ENCODE measurements at places on chromosomes 1 and 21.

- no peak for DNase-seq
Observed at GRCh38 chr1:173117108-173117633, 66.4 kb upstream of the TNFSF18 start.

- DNase-seq = no peak
Observed at GRCh38 chr1:24516506-24516905, 13.9 kb downstream of the RCAN3 start.

- DNase-seq = no peak
Observed at GRCh38 chr1:230091473-230092231, 24.6 kb downstream of the GALNT2 start.

DNA sequence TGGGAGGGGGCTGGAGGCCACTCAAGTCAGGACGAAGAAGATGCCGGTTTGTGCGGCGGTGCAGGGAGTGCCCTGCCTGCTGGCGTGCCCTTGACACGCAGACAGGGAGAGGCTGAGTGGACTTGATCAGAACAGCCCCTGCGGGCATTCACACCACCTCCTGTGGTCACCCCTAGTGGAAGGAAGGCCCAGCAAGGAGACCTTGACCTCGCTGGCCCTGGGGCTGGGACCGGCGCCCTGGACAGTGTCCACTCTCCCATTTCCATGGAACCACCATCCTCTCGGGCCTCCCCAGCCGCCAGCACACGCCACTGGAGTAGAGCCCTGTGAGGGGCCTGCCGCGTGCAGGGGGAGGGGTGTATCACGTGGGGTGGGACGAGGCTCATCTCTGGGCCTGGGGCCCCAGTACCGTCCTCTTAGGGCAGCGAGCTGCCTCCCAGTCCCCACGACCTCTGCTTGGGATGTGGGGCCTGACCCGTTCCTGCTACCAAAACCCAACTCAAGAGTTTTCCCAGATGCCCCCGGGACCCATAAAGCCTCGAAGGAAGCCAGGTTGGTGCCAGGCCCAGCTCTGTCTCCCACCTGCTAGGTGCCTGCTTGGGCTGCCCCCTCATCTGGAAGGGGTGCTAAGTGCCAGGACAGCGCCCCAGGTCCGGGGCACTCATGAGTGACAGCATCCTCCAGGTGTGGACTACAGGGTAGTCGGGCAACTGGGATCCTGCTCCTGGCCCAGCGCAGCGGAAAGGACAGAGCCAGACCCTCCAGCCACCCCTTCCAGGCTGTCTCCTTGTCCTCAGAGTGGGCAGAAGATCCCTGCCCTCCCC, 62.8 kb downstream of the SLX9 start:
- DNase-seq = no peak

- no peak for DNase-seq
Observed at GRCh38 chr1:101379950-101380349, 143.1 kb downstream of the S1PR1 start.

DNA sequence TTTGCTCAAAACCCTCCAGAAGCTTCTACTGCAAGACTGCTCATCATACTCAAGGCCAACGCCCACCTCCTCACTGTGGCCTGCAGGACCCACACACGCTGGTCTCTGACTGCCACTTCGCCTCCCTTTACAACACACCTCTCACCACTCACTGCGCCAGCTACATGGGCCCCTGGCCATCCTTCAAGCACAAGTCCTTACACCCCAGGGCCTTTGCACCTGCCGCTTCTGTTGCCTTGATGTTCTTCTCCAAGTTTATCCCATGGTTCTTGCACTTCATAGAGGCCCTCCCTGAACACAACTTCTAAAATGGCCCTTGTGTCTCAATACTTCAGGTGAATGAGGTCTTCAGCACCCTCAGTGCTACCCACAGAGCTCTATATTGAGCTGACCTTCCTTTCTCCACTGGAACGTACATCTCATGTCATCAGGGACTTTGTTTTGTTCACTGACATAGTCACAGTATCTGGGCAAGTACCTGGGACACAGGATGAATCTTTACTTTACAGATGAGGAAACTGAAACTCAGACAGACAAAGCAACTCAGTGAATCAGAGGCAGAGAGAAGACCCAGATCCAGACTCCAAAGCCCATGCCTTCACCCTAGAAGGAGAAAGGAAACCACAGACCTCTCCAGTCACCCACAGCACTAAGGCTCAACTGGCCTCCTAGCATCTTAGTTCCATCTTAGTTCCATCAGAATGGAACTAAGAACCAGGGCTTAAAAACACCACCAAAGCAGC, 34.7 kb upstream of the CLSTN1 start:
- no peak for DNase-seq

DNA sequence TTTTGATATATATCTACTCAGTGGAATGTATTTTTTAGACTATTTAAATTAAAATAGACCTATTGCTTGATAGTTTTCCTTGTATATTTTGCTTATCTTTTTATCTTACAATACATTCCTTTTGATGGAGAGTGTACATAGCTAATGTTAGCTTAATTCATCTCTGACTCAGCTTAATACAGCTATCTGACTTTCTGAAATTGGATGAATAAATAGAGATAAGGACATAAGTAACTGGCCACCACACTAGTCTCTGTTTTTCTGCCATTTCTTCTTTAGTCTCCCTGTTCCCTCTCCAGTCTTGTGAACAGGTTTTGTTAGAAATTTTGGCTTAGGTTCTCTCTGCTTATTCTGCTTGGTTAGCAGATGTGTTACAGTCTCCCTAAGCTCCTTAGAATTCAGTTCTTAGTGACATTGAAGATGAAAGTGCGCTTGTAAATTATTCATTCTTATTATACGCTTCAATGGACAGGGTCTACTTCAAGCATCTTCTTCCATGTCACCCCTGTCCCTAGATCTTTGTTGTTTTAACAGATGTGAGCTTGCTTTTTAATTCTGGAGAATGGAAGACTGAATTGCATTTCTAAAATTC, 59.6 kb downstream of the XPR1 start:
- DNase-seq = no peak

GRCh38 chr1:226624526-226624925, 76.0 kb downstream of the STUM start:
- DNase-seq = no peak

- DNase-seq = no peak
Observed at GRCh38 chr21:19076031-19076430, 672.4 kb upstream of the TMPRSS15 start.

DNA sequence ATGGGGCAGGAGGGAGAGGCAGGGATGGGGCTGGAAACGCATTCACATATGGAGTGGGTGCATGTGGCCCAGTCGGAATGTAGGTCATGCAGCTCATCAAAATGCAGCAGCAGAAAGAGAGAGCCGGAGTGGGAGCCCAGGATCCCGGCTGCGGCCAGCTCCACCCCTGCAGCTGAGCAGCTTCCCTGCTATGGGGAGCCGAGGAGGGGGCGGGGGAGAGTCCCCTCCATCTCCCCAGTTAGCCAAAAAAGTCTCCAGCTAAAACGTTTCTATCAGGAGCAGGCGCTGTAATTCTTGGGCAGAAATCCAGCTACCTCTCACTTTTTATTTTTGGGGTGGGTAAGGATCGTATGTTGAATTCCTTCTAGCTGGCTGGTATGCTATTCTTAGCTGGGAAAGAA, 39.7 kb downstream of the MRPL37 start:
- DNase-seq = no peak

- DNase-seq = no peak
Observed at GRCh38 chr1:7839526-7839925, 13.3 kb downstream of the UTS2 start.

DNA sequence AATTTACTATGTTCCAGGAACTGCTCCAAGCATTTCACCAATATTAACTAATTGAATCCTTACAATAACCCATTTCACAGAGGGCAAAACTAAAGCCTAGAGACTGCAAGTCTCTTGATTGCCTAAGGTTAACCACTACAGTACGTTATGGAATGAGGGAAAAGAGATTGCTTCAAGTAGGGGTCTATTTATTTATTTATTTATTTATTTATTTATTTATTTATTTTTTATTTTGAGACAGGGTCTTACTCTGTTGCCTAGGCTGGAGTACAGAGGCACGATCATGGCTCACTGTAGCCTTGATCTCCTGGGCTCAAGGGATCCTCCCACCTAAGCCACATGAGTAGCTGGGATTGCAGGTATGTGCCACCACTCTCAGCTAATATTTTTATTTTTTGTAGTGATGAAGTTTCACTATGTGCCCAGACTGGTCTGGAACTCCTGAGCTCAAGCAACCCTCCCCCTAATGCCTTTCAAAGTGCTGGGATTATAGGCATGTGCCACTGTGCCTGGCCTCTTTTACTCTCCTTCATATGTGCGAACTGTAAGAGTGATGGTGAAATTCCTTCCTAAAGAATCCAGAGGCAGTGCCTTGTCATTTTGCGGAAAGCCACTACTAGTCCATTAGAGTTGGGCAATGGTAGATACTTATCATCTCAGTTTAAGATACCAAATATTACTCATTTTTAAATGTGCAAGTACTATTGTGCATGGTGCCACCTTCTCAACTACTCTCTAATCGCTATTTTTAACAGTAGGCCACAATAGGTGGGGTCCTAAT, 65.7 kb upstream of the CYP2J2 start:
- no peak for DNase-seq

- no peak for DNase-seq
Observed at GRCh38 chr1:59345221-59345620, 48.3 kb downstream of the FGGY start.

DNA sequence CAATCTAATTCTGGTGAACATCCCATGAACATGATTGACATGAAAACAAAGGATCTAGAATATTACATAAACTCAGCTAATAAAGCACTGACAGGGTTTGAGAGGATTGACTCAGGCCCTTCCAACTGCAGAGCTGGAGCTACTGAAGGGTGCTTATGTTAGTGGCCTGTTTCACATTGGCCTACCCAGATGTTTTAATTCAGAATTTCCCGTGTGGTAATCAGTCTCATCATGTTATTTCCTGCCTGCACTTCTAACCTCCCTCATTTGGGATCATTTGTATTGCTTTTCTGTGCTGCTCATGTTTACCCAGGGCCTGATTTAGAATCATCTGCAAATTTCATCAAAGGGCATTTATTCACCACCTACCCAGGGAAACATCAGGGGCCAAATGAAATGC, 270.3 kb downstream of the PLPP3 start:
- DNase-seq = no peak

- no peak for DNase-seq
Observed at GRCh38 chr1:18230840-18231239, 123.2 kb downstream of the IGSF21 start.

DNA sequence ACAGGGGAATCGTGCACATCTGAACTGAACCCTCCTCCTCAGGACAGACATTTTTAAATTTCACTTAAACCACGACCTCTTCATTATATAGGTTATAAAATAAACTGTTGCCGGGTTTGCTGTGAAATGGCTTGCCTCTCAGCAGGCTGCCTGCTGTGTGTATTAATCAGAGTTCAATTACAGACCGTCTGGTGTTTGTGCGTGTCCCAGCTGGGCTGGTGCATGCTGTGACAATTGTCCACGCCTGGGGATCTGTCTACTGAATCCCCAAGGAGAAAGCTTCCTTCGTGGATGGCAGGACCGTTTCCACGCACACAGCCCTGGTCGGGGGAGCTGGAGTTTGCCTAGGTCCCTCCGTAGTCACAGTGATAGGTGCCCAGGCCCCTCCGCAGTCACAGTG, 13.4 kb upstream of the AGPAT3 start:
- no peak for DNase-seq

- DNase-seq = no peak
Observed at GRCh38 chr21:16913010-16913409, 599.8 kb upstream of the CXADR start.

- DNase-seq = no peak
Observed at GRCh38 chr21:25906587-25906986, 171.8 kb downstream of the GABPA start.

GRCh38 chr1:87844251-87844650, 515.6 kb downstream of the LMO4 start:
- DNase-seq = no peak

DNA sequence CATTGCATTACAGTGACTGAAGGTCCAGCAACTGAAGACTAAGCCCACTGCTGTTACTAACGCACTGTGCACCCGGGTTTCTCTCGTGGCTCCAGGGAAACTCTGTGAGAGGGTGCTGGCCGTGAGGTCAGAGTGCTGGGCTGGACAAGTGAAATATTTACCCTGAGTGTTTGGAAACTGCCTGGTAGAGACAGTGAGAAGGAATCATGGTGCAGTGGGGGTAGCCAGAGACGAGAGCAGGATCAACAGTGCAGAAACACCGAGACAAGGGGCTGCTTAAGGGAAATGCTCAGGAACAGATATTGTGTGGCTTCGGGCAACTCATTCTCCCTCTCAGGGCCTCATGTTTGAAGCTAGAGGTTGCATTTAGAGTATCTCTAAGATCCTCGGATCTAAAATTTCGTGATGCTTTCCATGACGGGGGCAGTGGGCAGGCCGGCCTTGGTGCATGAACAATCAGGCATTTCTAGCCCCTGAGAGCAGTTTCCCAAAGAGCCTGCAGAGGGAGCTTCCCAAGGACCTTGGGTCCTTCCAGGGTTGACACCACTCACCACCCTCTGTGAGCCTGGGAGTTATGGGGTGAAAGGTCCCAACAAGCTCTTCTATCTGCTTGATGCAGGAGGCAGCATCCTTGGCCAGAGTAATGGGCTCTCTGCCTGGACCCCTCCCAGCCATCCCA, 9.7 kb downstream of the CD2 start:
- no peak for DNase-seq

GRCh38 chr1:225044258-225044657, 114.8 kb downstream of the DNAH14 start:
- no peak for DNase-seq

DNA sequence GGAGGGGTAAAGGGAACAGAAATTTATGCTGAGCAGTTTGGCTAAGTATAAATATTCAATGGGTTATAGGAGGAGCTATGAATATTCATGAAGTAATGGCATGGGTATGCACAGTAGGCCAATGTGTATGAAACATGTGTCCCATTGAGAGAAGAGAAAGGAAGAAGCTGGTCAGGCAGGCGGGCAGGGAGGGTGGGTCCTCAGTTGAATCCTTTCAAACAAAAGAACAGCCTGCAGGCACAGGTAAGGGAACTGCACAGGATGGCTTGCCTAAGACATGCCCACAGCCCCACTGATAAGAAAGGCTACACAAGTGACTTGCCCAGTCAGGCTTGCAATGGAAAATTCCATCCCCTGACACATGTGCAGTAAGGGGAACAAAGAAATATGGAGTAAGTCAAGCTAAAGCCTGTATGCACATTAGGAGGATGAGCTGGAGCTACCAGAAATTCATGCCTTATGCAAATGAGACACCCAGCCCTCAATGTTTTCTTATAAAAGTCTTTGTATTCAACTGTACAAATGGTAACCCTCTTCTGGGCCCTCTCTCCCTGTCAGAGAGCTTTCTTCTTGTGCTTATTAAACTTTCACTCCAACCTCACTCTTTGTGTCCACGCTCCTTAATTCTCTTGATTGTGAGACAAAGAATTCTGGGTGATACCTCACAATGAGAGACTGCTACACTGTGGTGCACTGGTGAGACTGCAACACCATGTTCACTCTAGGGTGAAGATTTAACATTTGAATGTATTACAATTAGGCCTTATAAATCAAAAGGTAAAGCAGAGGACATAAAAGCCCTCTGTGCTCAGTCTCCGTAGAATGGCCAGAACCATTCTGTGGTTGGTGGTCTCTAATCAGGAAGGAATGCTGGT, 96.5 kb downstream of the ATP1B1 start:
- no peak for DNase-seq

DNA sequence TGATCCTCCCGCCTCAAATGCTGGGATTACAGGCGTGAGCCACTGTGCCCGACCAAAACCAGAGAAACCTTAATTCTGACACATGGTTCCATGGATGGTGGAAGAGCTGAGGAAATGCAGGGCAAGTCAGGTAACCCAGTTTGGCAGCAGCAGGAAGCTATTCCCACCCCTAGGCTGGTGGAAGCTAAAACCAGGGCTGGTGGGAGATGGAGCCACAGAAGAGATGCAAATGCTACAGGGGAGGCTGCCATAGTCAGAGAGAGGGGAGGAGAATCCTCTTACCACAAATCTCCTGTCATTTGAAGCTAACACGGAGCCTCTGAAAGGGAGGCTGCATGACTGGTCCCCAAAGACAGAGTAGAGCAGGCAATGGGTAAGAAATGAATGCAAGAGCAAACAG, 4.1 kb upstream of the CDC42BPA start:
- DNase-seq = no peak
